ENCODE measurements at places on chromosomes 13 and 19.
A peak's percentile ranks its signal among the peaks of the same experiment; 100 is the strongest.

DNA sequence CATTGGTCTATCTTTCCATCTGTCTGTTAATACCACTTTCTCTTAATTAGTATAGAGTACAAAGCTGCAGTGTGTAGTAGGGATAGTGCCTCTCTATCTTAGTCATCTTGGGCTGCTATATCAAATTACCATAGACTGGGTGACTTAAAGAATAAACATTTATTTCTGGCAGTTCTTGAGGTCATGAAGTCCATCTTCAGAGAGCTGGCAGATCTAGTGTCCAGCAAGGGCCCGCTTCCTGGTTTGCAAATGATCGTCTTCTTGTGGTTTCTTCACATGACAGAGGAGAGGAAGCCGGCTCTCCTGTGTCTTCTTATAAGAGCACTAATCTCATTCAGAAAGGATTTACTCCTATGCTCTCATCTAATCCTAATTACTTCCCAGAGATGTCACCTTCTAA, 6.1 kb downstream of the ZNF700 start:
- H3K27ac ChIP-seq, result no peak overlapping the region
- no peaks in the 10 kb centered on the region for H3K36me3 ChIP-seq
- H3K27me3 ChIP-seq, result no peaks in the 10 kb centered on the region
- H3K4me3 ChIP-seq, result no peak overlapping the region
- DNase-seq, result no peak
- peaks cover 4% of the 10 kb centered on the region for H3K4me1 ChIP-seq

DNA sequence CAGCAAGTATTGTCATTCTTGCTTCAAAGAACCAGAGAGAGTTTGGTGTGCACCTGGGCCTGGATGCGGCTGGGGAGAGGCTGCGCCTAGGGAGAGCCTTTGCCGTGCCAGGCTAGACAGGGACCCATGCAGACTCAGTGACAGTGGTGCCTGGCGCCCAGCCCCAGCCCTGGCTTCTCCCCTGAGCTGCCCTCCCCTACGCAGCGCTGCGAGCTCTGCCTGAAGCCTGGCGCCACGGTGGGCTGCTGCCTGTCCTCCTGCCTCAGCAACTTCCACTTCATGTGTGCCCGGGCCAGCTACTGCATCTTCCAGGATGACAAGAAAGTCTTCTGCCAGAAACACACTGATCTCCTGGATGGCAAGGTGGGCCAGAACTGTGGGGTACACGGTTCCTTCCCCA, 12.0 kb downstream of the KMT2B start:
- H3K27me3 ChIP-seq, result no peaks in the 10 kb centered on the region
- H3K4me1 ChIP-seq, result no peaks in the 10 kb centered on the region
- H3K4me3 ChIP-seq, result no peak overlapping the region
- DNase-seq, result peak; percentile 62

DNA sequence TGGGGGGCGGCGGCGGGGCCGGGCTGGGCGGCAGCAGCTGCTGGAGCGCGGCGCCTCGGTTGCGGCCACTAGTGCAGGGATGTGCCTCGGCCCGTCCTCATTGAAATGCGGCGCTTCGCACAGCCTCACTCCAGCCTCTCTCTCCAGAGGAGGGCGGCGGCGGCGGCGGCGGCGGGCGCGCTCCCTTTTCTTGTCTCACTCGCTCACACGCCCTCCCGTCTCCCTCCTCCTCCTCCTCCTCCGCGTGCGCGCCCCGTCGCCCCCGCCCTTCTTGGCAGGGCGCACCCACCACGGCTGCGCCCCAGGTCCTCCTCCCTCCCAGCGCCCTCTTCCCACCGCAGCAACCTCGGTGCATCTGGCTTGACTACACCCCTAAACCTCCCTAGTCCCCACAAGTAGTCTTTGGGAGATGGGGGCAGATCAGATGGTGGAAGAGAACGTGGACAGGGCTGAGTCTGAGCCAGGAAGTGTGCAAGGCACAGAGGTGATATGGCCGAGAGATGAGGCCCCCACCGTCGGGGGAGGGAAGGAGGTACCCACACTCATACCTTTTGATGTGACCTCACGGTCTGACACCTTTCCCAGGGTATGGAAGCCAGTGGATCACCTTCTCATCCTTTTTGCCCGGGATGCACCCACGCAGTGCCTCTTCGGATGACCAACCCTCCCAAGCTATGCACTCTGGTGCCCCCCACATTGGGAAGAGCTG, at the start of gene DCLK1:
Gene DCLK1, minus strand, starts transcription at position 161 of the 709 bp plus-strand sequence.
- peak within 1 kb of the TSS; percentile 62 for H3K4me3 ChIP-seq
- H3K27me3 ChIP-seq, result no peaks in the 10 kb centered on the region
- H3K36me3 ChIP-seq, result no peaks in the 10 kb centered on the region
- DNase-seq, result peak; percentile 84

- H3K27me3 ChIP-seq, result no peaks in the 10 kb centered on the region
- peaks cover 17% of the 10 kb centered on the region for H3K4me1 ChIP-seq
- no peaks in the 10 kb centered on the region for H3K36me3 ChIP-seq
- H3K4me3 ChIP-seq, result no peak overlapping the region
Measured at GRCh38 chr13:112716461-112716820, 26.6 kb downstream of the ATP11A start.

GRCh38 chr13:110001670-110002275, 215.4 kb upstream of the IRS2 start:
- peaks cover 10% of the 10 kb centered on the region for H3K4me1 ChIP-seq
- no peaks in the 10 kb centered on the region for H3K27me3 ChIP-seq
- DNase-seq, result no peak
- no peak overlapping the region for H3K27ac ChIP-seq
- H3K4me3 ChIP-seq, result no peak overlapping the region
- H3K36me3 ChIP-seq, result no peaks in the 10 kb centered on the region

DNA sequence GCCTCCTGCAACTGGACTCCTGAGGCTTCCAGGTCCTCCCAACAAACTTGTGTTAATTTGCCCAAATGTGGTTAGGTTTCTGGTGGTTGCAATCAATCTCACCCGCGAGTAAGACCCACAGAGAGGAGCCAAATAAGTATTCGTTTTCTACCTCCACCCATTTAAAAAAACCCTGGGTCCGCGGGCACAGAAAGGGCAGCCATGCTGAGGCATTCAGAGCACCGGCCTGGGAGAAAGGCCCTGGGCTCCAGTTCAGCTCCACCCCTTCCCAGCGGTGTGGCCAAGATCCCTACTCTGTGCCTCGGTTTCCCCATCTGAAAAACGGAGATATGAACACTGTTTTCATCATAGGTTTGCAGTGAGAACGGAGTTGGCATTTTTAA, 56.9 kb downstream of the PEPD start:
- no peaks in the 10 kb centered on the region for H3K36me3 ChIP-seq
- DNase-seq, result no peak
- no peak overlapping the region for H3K4me3 ChIP-seq
- H3K4me1 ChIP-seq, result no peaks in the 10 kb centered on the region

GRCh38 chr19:23346696-23347095, 48.6 kb downstream of the ZNF91 start:
- H3K27me3 ChIP-seq, result no peaks in the 10 kb centered on the region
- H3K27ac ChIP-seq, result no peak overlapping the region
- H3K4me3 ChIP-seq, result no peak overlapping the region
- no peaks in the 10 kb centered on the region for H3K36me3 ChIP-seq
- DNase-seq, result no peak

DNA sequence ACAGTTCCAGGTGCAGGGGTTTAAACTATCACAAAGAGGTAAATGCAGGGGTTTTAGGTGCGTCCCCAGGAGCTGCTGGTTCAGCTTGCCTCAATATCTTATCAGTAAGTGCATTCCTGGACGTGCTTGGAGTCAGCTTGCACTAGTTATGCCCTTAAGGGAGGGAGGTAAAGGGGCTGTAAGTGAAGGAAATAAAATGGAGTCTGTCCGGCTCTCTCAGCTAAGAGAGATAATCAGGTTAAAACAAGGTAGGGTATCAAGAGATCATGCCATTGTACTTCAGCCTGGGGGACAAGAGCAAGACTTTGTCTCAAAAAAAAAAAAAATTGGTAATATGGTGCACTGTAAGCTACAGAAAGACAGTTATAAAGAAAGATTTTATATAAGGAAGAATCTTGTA, 69.7 kb downstream of the ZNF100 start:
- peaks cover 7% of the 10 kb centered on the region for H3K4me1 ChIP-seq
- no peak for DNase-seq
- no peaks in the 10 kb centered on the region for H3K36me3 ChIP-seq
- H3K27ac ChIP-seq, result no peak overlapping the region
- no peak overlapping the region for H3K4me3 ChIP-seq
- H3K27me3 ChIP-seq, result no peaks in the 10 kb centered on the region

GRCh38 chr13:71360041-71360440, 507.0 kb downstream of the DACH1 start:
- DNase-seq, result no peak
- H3K4me3 ChIP-seq, result no peak overlapping the region
- no peaks in the 10 kb centered on the region for H3K36me3 ChIP-seq
- H3K27ac ChIP-seq, result no peak overlapping the region
- H3K4me1 ChIP-seq, result no peaks in the 10 kb centered on the region

- H3K27me3 ChIP-seq, result no peaks in the 10 kb centered on the region
- H3K36me3 ChIP-seq, result no peaks in the 10 kb centered on the region
- no peak overlapping the region for H3K27ac ChIP-seq
Measured at GRCh38 chr13:23325191-23325590, 108.3 kb downstream of the SACS start.

- H3K4me3 ChIP-seq, result no peak overlapping the region
- no peaks in the 10 kb centered on the region for H3K36me3 ChIP-seq
- no peak for DNase-seq
- H3K4me1 ChIP-seq, result no peaks in the 10 kb centered on the region
Measured at GRCh38 chr13:57353831-57354230, 186.8 kb downstream of the PRR20E start.

DNA sequence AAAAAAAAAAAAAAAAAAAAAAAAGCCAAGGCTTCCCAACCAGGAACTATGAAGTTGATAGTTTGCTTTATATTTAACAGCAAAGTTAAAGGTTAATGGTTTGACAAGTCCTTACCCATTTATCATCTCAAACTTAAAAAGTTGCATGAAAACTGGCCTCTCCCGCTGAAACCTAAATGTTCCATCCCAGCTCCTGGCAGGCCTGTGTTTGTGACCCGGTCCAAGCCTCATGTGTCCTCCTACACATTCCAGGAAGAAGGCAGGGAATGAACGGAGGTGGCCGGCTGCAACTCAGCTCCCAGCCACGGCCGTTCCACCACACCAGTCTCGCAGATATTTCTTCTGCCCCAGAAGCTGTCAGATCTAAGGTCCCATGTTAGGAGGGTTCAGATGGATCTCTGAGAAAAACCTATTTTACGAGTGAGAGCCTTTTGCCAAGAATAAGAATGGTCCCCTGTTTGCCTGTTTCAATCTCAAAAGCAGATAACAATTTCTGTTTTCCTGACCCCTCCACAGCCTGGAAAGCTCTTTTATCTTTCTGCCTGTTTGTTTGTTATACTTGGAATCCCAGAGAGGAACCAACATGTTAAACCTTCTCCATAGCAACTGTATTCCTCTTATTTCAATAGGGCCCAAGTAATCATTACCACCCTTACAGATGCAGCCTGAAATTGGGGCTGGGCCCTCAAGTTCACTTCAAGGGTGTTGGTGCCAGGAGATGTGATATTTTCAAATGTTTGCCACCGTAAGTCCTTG, 56.5 kb downstream of the KCTD12 start:
- no peaks in the 10 kb centered on the region for H3K36me3 ChIP-seq
- no peaks in the 10 kb centered on the region for H3K27me3 ChIP-seq
- no peaks in the 10 kb centered on the region for H3K4me1 ChIP-seq
- peak; percentile 68 for DNase-seq
- peak overlapping the region; percentile 42 for H3K27ac ChIP-seq
- no peak overlapping the region for H3K4me3 ChIP-seq

DNA sequence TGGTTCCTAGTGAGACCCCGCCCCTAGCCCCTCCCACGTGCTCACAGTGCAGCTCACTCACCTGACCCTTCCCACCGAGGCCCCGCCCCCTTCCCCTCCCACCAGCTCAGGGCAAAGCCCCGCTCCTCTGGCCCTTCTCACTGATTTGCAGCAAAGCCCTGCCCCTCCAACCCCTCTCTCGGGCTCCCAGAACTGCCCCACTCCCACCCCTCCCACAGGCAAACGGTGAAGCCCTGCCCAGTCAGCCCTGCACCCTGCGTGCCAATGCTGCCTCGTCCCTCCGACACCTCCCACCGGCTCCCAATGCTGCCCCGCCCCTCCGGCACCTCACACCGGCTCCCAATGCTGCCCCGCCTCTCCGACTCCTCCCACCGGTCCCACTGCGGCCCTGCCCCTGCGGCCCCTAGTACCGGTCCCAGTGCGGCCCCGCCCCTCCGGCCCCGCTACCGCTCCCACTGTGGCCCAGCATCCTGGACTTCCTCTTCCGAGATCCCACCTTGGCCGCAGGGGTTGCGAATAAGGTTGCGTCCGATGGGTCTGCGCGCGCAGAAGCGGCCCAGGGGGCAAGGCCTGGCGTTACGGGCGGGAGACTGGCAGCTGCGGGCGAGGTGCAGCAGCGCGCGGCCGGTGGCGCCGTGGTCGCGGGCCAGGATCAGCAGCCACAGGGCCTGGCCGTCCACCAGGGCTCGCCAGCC, 834 bp downstream of the FBXO27 start:
- H3K27me3 ChIP-seq, result no peaks in the 10 kb centered on the region
- peaks cover 13% of the 10 kb centered on the region for H3K4me1 ChIP-seq
- peak overlapping the region; percentile 50 for H3K27ac ChIP-seq
- DNase-seq, result peak; percentile 83

DNA sequence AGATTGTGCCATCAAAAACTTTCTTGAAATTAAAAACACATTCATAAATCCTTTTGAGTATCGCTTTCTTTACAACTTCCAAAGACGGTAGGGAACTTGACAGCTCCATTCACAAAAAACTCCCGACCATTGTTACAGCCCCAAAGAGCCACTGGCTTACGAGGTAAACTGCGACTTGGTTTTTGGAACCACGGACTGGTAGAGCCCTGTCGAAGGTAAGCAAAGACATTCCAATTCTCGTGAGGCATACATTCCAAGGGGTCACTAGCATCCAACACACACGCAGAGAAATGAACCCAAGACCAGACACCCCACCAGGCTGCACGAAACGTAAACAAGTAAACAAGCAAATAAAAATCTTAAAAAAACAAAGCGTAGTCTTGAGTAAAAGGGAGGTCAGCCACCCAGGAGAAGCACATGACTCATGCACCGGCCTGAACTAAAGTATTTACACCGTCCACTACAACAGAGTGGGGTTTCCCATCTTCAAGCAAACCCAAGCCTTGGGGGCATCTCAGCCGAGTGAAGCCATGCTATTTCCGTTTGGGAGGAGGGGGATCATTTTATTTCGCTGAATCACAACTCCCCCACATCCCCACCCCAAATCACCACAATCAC, 1.4 kb downstream of the BRD4 start:
- H3K4me3 ChIP-seq, result peak overlapping the region; percentile 89
- no peaks in the 10 kb centered on the region for H3K27me3 ChIP-seq
- H3K27ac ChIP-seq, result peak overlapping the region; percentile 91
- H3K36me3 ChIP-seq, result no peaks in the 10 kb centered on the region
- no peak for DNase-seq
- H3K4me1 ChIP-seq, result no peaks in the 10 kb centered on the region

GRCh38 chr13:47087841-47088240, 191.0 kb upstream of the HTR2A start:
- H3K27me3 ChIP-seq, result no peaks in the 10 kb centered on the region
- H3K4me1 ChIP-seq, result no peaks in the 10 kb centered on the region
- no peak overlapping the region for H3K27ac ChIP-seq
- no peaks in the 10 kb centered on the region for H3K36me3 ChIP-seq
- H3K4me3 ChIP-seq, result no peak overlapping the region
